ENCODE measurements at places on chromosomes 11 and 22.

DNA sequence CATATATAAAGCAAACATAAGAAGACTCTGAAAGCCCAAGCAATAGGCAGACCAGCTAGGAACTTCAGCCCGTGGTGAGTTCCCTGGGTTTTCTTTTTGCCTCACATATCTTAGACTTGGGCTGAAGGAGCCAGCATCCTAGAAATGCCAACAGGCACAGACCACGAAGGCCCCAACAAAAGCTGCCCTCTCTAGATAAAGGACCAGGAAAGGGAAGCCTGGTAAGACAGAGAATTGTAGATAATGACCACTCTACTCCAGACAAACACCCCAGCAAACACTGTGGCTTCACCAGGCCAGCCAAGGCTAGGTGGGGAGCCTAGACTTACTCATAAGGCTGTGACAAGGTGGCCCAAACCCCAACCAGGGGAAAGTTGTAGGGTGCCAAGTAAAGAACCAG lies 11.2 kb downstream of the GAL start:
- no peaks in the 10 kb centered on the region for H3K4me1 ChIP-seq
- no peak for DNase-seq
- H3K27ac ChIP-seq: no peak overlapping the region
- no peaks in the 10 kb centered on the region for H3K36me3 ChIP-seq
- peaks cover 4% of the 10 kb centered on the region for H3K27me3 ChIP-seq
- H3K4me3 ChIP-seq: no peak overlapping the region

DNA sequence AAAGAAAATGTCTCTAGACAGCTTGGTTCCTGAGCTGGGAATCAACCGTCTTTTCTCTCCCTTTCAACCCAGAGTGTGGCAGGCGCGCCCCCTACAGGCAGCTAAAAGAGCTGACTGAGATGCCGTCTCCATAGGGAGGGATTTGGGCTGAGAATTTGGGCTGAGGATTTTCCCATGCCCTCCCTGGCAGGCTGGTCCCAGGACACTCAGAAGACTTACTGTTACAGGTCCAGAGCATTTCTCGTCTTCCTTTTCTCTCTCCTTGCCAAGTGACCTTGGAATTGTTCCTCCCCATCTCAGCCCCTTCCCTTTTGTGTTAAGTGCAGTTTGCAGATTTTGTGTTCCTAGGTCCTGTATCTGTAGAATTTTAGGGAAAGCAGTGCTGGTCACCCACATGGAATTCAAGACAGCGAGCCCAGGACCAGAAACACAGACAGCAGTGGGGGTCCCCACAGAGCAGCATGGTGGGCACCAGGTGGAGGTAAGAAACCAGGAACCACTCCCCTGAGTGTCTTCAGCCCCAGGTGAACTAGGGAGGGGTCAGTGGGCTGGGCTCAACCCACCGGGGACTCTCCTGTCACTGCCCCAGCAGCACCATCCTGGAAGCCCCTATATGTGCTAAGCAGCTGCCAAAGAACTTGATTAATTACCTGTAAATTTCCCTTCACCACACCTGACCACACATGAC lies 9.9 kb upstream of the IGLL5 start:
- no peak overlapping the region for H3K27ac ChIP-seq
- no peak overlapping the region for H3K4me3 ChIP-seq
- H3K27me3 ChIP-seq: no peaks in the 10 kb centered on the region
- H3K4me1 ChIP-seq: no peaks in the 10 kb centered on the region
- no peak for DNase-seq

DNA sequence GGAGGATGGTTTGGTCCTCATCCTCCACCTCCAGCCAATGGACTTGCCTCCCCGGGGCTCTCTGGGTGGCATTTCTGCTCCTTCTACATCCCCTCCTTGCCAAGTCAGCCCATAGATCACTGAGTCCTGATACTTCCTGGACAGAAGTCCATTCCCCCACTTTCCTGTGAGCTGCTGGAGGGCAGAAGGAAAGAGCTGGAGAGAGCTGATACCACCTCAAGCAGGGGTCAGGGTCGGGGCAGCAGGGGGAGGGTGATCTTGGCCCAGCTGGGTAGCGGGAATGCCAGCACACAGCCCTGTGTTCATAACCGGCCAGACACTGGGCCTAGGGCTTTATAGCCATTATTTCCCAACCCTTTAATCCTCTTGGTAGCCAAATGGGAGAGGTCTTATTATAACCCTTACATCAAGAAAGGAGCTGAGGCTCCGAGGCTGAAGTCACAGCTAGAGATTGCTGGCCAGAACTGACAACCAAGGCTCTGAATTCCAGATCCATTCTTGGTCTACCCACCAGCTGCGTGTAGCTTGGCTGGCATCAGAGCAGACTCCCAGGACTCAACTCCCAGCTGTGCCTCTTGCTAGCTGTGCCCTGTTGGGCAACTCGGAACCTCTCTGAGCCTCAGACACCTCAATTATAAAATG lies 39.9 kb downstream of the CD6 start:
- H3K27me3 ChIP-seq: peaks cover 9% of the 10 kb centered on the region
- H3K36me3 ChIP-seq: no peaks in the 10 kb centered on the region

- no peaks in the 10 kb centered on the region for H3K27me3 ChIP-seq
- no peaks in the 10 kb centered on the region for H3K36me3 ChIP-seq
- H3K4me3 ChIP-seq: no peak overlapping the region
- H3K4me1 ChIP-seq: no peaks in the 10 kb centered on the region
Observed at GRCh38 chr11:109808569-109808968, 284.6 kb upstream of the ZC3H12C start.

GRCh38 chr22:29821291-29822016 lies 16.6 kb downstream of the ASCC2 start:
- DNase-seq: no peak
- no peak overlapping the region for H3K4me3 ChIP-seq
- no peaks in the 10 kb centered on the region for H3K4me1 ChIP-seq
- peaks cover 3% of the 10 kb centered on the region for H3K36me3 ChIP-seq
- H3K27me3 ChIP-seq: no peaks in the 10 kb centered on the region
- H3K27ac ChIP-seq: no peak overlapping the region

GRCh38 chr11:8006349-8006977 lies 19.3 kb downstream of the EIF3F start:
- peaks cover 2% of the 10 kb centered on the region for H3K27me3 ChIP-seq
- H3K4me3 ChIP-seq: no peak overlapping the region
- H3K36me3 ChIP-seq: no peaks in the 10 kb centered on the region
- no peaks in the 10 kb centered on the region for H3K4me1 ChIP-seq
- no peak overlapping the region for H3K27ac ChIP-seq

- peaks cover 3% of the 10 kb centered on the region for H3K36me3 ChIP-seq
- peak overlapping the region; percentile 89 for H3K27ac ChIP-seq
- peaks cover 98% of the 10 kb centered on the region for H3K4me1 ChIP-seq
- no peak overlapping the region for H3K4me3 ChIP-seq
- no peaks in the 10 kb centered on the region for H3K27me3 ChIP-seq
Observed at GRCh38 chr22:36334081-36334820, 53.5 kb downstream of the MYH9 start.

DNA sequence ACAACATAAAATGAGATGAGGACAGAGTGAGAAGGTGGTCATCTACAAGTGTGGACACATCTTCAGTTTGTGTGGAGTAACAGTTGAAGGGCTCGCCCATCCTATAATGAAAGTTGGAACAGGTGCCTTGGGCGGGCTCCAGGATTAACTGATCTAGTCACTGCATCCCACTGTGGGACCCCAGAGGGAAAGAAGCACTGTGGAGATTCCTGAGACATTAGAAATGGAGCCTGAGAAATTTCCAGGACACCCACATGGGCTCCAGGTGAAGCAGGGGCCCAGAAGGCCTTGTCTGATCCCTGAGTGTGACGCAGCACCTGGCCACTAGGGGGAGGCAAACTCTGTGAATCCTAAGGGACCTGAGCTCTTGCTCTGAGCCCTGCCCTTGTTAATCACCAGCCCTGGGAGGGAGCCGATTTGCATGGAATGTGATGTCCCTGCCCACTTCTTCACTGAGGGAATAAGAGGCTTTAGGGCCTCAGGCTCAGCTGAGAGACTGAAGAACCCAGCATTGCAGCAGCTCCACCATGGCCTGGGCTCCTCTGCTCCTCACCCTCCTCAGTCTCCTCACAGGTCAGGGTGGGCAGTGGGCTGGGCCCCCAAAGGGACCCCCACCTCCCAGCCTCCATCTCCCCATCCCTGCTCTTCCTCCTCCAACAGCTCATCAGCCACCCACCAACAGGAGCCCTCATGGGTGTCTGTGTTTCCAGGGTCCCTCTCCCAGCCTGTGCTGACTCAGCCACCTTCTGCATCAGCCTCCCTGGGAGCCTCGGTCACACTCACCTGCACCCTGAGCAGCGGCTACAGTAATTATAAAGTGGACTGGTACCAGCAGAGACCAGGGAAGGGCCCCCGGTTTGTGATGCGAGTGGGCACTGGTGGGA lies 98.4 kb downstream of the VPREB1 start:
- H3K4me1 ChIP-seq: no peaks in the 10 kb centered on the region
- no peak overlapping the region for H3K27ac ChIP-seq
- no peaks in the 10 kb centered on the region for H3K36me3 ChIP-seq

- no peak overlapping the region for H3K27ac ChIP-seq
- peaks cover 13% of the 10 kb centered on the region for H3K4me1 ChIP-seq
- H3K27me3 ChIP-seq: no peaks in the 10 kb centered on the region
- no peaks in the 10 kb centered on the region for H3K36me3 ChIP-seq
- H3K4me3 ChIP-seq: no peak overlapping the region
Observed at GRCh38 chr11:64152841-64153691, 12.8 kb downstream of the MACROD1 start.

- DNase-seq: no peak
- H3K4me3 ChIP-seq: no peak overlapping the region
- H3K4me1 ChIP-seq: no peaks in the 10 kb centered on the region
Observed at GRCh38 chr11:101870510-101870909, 44.3 kb upstream of the CEP126 start.

DNA sequence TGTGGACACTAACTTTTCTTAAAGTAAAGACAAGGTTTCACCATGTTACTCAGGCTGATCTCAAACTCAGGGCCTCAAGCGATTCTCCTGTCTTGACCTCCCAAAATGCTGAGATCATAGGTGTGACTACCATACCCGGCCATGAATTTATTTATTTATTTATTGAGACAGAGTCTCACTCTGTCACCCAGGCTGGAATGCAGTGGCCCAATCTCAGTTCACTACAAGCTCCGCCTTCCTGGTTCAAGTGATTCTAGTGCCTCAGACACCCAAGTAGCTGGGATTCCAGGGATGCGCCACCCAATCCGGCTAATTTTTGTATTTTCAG lies 29.7 kb upstream of the PCF11 start:
- H3K36me3 ChIP-seq: no peaks in the 10 kb centered on the region
- H3K4me3 ChIP-seq: no peak overlapping the region
- no peaks in the 10 kb centered on the region for H3K4me1 ChIP-seq
- H3K27me3 ChIP-seq: no peaks in the 10 kb centered on the region
- no peak overlapping the region for H3K27ac ChIP-seq
- DNase-seq: no peak

GRCh38 chr11:124673333-124674167 lies at the start of the genes SIAE and SPA17:
Gene SIAE (minus strand): TSS chr11:124673739. CDS start chr11:124673708, 31 bp downstream.
Gene SPA17 (plus strand): TSS chr11:124673904. CDS start chr11:124675265, 1,361 bp downstream.
- H3K27ac ChIP-seq: peak within 1 kb of the TSS; percentile 93
- peaks cover 13% of the 10 kb centered on the region for H3K4me1 ChIP-seq
- DNase-seq: peak; percentile 81
- H3K27me3 ChIP-seq: no peaks in the 10 kb centered on the region

GRCh38 chr22:47054231-47055072 lies 292.0 kb downstream of the TBC1D22A start:
- H3K4me1 ChIP-seq: no peaks in the 10 kb centered on the region
- no peaks in the 10 kb centered on the region for H3K27me3 ChIP-seq
- H3K4me3 ChIP-seq: no peak overlapping the region
- no peak for DNase-seq

- no peaks in the 10 kb centered on the region for H3K36me3 ChIP-seq
- H3K4me3 ChIP-seq: no peak overlapping the region
- H3K27me3 ChIP-seq: no peaks in the 10 kb centered on the region
- no peak overlapping the region for H3K27ac ChIP-seq
- H3K4me1 ChIP-seq: no peaks in the 10 kb centered on the region
Observed at GRCh38 chr11:46733234-46733633, 14.2 kb downstream of the F2 start.

DNA sequence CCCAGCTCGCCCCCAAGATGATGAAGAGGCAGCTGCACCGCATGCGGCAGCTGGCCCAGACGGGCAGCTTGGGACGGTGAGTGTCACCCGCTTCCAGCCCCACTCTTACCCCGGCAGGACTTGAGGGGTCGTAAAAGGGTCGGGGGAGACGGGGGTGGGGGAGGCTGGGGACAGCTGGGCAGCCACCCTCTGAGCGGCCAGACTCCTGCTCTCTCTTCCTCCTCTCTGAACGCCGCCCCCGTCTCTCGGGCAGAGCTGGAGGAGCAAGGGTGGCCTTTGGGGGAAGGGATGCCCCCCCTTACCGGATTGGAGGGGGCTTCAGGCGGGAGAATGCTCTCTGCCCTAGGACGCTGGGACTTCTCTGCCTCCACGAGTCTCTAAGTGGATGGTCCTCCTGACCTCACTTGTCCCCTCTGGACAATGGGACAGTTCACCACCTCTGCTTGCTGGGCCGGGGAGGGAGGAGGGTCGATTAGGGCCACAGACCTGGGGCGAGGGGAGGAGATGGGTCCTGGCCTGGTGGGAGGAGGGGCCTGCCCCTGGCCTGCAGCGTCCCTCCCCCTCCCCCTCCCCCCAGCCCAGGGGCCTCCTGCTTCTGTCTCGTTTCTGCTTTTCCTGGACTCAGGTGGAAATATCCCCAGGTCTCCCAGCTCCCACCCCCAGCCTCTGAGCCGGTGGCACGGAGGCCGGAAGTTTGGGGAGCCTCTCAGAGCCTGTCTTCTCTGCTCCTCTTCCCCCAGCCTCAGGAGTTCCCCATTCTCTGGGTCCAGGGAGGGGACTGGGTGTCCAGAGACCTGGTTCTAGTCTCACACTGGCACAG lies 512 bp downstream of the SH3BP1 start:
- peaks cover 6% of the 10 kb centered on the region for H3K4me1 ChIP-seq
- H3K27ac ChIP-seq: no peak overlapping the region
- no peaks in the 10 kb centered on the region for H3K36me3 ChIP-seq
- no peak for DNase-seq

DNA sequence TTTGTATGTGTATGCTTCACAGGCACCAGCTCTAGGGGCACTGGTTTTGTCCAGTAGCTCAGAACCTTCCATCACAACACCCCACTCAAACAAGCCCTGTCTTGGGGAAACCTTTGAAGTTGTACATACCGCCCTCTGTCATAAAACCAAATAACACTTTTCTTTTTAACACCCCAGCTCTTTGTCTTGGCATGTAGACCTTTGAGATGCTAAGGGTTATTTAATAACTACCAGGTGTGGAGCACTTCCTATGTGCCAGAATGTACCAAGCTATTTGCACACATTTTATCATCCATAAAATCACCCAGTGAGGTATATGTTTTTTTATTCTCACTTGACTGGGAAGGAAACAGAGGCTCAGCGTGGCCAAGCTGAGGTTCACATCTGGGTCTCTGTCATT lies 50.6 kb downstream of the CYB5R2 start:
- H3K27me3 ChIP-seq: no peaks in the 10 kb centered on the region
- H3K4me3 ChIP-seq: no peak overlapping the region
- DNase-seq: no peak

DNA sequence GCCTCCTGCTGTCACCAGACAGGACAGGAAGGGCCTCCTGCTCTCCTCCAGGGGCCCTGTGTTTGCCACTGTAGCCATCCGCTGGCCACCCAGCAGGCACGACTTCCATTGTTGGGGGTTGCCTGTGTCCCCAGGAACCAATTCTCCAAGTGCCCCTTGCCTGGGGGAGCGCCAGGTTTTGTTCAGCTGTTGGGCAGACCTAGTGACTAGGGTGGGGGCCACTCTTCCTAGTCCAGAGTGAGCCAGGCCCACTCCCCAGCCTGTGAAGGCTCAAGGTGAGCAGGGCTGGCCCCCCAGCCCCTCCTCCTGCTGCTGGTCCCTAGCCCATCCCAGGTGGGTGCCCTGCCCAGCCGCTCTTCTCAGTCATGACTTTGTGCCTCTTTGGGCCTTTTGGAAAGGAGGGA lies 30.9 kb downstream of the OSBPL5 start:
- no peak for DNase-seq
- no peaks in the 10 kb centered on the region for H3K4me1 ChIP-seq
